Stimulated activated CD4-positive, alpha-beta T cell treated with anti-CD3 and anti-CD28 coated beads, Interleukin-15, amount 100 ng/mL, for 1 hour (primary cell): ENCODE measurements at places on chromosomes 3 and 15.

- DNase-seq, result no peak
These were observed 836.2 kb downstream of the AGBL1 start for GRCh38 chr15:86915811-86916331.

- no peak for DNase-seq
These were observed 298.8 kb upstream of the PLSCR5 start for GRCh38 chr3:146903927-146904326.

DNA sequence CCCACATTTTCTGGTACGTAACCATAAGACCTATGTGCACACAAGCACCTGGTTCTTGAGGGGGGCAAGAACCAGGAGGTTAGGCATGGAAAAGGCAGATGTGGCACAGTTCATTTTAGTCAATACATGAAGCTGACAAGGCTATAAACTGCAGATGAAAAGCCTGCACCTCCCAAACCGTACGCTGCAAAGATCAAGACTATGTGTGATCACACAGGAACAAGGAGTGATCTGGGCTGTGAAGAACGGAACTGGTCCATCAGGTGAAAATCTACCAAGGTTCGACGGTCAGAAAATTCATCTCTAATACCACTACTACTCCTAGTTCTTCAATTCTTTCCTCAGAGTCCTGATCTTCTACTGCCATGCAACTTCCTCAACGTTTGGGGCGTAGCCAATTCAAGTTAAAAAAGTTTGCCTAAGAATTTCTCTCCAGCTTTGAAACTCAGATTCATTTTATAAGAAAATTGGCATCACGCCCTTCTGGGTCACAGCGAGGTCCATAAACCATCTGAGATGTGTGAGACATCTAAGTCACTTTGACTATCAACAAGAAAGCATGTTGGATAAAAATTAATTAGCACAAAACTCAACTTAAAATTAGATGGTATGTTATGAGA, 41.9 kb downstream of the PLD1 start:
- no peak for DNase-seq

DNA sequence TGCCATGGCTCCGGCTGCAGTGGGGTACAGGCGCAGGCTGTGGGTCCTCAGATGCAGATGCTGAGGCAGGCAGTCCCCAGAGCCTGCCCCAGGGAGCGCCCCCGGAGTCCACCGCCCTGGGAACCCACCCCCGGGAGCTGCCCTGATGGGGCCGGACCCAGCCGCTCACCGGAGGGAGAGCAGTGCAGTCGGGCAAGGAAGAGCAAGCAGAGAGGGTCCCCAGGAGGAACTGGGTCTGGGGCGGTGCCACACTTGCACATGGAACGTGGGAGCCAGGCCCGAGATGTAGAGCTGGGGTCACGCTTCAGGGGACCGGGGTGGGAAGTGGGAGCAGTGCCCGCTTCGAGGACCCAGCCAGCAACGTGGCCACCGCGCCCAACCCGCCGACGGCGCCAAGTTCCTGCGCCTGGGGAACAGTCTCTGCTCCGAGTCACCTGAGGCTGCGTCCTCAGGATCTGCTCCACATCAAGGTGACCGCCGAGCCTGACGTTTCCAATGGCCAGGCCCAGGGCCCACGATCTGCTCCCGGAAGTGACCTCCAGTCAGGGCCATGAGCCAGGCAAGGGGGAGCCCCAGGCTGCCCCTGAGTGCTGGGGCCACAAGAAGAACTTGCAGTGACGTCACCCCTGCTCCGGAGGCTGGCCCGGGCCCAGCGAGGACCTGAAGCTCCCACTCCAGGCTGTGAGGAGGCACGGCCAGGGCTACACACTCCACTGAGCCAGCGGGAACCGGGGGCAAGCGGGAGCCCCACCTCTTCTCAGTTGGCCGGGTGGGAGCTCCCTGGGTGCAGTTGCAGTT, 27.0 kb upstream of the TFG start:
- no peak for DNase-seq

GRCh38 chr15:47486040-47486439, 231.3 kb upstream of the SEMA6D start:
- DNase-seq, result no peak

DNA sequence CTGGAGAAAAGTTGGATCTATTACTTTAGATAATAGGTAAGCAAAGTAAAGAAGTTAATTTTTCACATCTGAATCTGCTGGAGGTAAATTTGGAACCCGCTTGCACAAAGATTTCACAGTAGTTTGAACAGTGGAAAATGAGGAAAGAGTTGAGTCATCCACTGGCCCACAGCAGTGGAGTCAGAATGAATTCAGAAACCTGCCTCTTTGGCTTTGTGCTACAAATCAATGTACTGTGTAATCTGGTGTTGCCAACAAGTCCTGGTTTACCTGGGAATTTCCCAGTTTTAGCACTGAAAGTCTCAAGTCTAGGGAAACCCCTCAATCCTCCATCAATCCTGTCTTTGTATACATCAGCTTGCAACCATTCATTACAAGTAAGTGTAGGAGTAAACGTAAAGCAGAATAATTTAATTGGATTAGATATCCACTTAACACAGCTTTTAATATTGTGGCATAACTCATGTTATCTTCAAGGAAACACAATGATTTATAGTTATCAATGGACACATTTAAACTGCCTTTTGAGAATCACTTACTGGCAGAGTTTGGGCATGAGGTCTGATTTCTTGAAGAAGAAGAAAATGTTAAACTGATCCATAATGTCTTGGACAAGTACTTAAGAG, 100.6 kb downstream of the DCLK3 start:
- no peak for DNase-seq

DNA sequence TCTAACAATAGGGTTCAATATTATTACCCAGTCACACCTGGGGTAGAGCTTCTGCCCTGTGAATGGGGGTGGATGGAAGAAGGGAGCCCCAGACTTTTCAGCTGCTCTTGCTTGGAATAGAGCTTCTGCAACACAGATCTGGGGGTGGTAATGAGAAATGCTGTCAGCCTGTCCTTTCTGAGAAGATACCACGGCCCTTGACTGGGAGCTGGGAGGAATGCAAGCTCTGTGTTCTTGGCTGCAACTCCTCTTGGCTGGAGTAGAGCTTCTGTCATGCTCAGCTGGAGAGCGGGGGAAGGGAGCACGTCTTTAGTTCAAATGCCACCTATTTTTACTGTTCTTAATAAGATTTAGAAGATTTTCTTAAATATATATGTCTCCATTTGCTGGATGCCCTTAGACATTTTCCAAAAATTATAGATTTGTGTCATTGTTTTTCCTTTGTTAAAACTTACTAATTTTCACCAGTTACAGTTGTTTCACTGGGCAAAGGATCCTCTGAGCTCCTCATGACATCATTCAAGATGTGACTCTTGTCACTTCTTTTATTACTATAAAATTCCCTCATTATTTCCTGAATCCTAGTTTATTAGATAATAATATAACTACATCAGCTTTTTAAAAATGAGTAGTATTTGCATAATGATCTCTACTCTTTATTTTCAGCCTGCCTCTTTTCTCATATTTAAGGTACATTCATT, 180.0 kb upstream of the TGFBR2 start:
- no peak for DNase-seq

GRCh38 chr3:128484404-128485281, 8.4 kb downstream of the GATA2 start:
- DNase-seq, result no peak

DNA sequence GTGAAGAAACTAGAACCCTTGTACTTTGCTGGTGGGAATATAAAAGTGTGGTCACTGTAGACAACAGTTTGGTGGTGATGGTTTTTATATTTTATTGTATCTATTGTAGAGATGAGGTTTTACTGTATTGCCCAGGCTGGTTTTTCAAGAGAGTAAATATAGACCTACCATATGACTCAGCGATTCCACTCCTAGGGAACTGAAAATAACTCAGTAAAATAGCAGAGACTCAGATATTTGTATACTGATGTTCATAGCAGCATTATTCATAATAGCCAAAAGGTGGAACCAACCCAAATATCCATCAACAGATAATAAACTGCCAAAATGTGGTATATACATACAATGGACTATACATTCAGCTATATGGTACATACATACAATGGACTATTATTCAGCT, 68.8 kb upstream of the IL12A start:
- DNase-seq, result no peak

GRCh38 chr15:28003302-28004037, 95.6 kb downstream of the OCA2 start:
- no peak for DNase-seq

- no peak for DNase-seq
These were observed 1.9 kb downstream of the MB21D2 start for GRCh38 chr3:192915722-192916121.

DNA sequence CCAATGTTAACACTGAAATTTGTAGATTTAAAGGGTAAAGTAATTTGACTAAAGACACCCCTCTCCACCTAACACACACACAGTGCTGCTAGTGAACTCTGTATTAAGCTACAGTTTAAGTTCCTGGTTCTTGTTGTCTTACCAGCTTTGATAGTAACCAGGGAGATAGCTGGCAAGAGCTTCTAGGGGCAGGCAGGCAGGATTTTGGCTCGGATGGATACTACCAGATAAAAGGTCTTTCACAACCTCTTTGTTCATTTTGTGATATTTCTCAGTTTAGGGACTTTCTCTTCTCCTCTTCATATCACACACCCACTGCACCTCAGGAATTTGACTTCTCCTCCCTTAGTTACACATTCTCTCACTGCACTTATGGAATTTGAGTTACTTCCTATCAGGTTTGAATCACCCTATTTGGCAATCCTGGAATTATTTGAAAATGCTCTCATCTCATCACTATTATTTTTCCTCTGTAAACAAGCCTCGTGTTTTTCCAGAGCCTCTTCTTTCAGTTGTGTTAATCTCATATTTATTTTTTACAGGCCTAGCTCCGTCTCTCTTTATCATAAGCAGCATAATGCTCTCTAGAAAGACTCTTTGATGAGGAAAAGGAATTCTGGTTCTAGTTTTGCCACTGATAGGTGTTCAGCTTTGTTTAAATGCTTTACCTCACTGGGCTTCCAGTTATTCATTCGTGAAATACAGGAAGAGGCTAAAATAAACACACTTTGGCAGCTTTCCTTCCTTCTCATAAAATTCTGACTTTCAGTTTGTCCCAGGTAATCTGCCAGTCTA, 23.0 kb upstream of the CLDN1 start:
- DNase-seq, result no peak

GRCh38 chr3:155034786-155035185, 45.3 kb upstream of the MME start:
- DNase-seq, result no peak

DNA sequence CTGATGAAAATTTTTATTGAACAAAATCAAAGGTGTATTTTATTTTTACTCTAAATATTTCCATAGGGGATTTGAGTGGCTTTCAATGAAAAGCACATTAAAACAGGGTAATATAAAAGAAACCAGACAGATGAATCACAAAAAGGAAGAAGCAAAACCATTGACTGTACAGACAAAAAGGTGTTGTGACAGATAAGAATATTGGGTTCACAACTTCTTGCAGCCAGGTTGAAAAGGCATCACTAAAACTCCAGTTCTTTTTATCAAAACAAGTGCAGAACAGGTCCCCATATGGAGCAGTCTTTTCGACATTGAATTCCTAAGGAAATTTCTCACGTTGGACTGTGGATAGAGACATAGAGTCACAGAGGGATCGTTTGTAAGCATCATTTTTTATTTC, 53.8 kb downstream of the AGTR1 start:
- DNase-seq, result no peak

- DNase-seq, result no peak
These were observed 21.1 kb upstream of the PDE8A start for GRCh38 chr15:84960391-84961113.

DNA sequence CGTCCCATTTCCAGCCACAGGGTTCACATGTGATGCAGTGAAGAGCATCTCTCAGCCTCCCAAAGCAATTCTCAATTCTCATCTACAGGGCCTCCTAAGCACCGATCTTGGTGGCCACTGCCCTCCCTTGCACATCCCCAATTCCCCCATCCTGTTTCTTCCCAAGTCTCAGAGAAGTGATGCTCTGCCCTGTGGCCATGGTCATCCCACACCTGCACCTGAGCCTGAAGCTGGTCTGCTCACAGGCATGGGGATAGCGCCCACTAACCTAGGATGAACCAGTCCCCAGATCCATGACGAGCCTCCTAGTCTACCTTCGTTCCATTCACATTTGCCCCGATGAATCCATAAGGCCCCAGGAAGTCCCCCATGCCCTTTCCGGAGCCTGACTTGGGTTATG, 201.5 kb downstream of the UACA start:
- DNase-seq, result no peak

DNA sequence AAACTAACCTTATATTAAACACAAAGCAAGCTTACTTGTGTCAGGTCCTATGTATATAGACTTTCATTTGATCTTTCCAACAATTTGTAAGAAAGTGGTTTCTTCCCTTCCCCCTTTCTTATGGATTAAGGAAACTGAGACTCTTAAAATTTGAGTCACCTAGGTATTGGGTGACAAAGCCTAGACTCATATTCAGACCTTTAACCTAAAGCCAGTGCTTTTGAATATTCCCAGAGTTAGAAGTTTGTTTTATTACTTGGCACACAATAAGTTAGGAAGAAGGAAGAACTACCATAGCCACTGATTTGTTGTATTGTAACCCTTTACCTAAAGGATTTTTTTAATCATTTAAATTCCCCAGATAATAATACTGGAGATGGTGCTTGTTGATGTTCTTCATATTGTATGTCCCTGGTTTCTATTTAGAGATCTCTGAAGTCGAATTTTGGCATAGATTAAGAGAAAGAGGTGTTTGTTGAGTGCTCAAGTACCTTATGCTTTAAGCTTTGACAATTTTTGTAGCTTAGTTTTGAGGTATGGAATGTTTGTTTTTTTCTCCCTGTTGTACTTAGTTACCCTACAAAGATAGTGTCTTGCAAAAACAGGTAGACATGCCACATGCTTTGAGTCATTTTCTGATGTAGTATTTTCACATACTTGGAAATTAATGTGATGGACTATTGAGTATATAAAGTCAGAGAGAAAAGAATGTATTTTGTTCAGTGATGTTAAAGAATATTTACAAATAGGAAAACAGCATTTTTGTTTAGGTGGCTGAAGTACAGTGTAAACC, 11.2 kb downstream of the TSC22D2 start:
- no peak for DNase-seq

- DNase-seq, result no peak
These were observed 614.8 kb downstream of the ZIC1 start for GRCh38 chr3:148023994-148024393.

DNA sequence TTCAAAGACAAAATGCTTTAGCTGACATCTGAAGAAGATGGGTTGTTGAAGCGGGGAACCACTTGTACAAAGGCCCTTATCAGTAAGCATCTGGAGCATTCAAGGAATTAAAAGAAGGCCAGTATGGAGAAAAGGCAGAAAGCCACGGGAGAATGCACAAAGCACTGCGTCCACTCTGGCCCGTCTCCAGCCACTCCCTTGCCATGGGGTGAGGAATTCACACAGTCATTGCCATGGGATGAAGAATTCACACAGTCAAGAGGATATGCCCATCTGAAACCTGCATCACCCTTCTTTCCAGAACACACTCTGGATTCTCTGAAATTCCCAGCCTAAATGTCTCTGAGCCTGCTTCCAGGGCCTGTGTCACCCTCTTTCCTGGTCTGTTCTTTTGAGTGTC, 26.7 kb upstream of the STAG1 start:
- DNase-seq, result no peak

DNA sequence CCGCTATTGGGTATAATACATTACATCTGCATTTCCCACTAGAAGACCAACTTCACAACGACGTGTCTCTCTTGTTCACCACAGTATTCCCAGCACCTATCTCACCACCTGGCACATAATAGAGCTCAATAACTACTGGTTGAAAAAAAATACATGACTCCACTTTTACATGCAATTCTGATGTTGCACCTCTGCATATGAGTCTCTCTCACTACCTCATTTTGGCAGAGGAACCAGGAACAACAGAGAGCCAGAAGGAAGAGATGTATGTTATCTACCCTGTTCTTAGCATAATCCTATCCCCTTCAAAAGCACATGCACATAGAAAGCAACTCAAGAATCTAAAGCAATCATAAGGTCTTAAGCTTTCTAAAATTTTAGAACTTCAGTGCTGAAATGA, 61.6 kb downstream of the SHQ1 start:
- no peak for DNase-seq
